ENCODE measurements at places on chromosomes 5 and 9.

DNA sequence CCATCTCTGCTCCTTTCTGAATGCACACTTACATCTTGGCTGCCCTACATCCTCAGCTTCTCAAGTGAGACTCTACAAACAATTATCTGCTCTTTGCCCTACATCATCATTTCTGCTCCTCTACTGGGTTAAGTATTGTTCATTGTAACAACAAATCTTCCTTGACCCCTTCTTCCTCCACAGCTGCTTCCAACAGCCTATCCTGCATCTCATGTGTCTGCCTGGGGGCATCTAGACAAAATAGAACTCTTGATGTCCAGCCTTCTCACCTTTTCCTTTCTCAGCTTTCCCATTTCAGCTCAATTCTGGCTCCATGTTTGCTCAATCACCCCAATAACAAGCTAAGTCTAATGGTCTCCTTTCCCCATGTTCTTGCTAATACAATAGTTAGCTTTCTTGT is 509.8 kb downstream of the DIRAS2 start:
- DNase-seq, result no peak

- DNase-seq, result no peak
Observed at GRCh38 chr5:105677291-105677690, 1993.4 kb downstream of the EFNA5 start.

DNA sequence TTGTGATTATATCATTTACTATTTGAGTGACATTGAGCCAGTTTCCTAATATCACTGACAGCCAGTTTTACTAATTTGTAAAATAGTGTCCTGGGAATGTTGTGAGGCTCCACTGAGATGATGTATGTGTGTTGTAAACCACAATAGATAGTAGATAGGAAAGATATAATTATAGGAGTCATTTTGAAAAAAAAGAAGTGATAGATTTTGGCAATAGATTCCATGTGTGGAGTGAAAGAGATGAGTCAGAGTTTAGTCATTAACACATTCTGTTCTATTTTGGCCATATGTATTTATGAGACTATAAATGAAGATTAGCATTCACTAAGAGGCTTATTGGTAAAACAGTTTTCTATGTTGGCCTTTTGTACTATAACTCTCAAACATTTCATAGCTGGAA is 388.2 kb downstream of the FAM170A start:
- no peak for DNase-seq

DNA sequence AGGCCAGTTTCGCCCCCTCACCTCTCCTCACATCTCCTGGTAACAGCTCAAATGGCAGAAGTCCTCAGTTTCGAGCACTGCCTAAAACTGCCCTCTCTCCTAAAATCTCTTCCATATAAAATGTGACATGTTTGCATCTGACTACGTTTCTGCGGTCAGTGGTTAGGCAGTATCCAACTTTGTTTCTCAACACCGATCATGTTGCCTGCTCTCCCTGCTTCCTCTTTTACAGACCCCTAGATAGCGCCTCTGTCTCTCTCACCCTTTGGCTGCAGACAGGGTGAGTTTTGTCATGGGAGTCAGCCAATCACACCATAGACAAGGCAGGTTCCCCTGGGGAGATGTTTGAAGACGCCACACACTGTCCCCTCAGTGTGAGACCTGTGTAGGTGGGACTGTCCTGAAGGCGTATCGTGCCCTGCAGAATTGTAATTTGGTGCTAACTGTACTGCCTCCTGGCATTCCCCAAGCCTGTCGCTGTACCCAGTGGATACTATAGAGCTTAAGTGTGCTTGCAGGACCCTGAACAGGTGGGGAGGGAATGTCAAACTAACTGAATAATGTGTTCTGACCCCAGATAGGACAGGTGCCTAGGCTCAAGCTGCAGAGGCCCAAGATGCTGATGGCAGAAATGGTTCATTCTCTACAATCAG is 1.1 kb downstream of the HEXB start:
- DNase-seq, result no peak

DNA sequence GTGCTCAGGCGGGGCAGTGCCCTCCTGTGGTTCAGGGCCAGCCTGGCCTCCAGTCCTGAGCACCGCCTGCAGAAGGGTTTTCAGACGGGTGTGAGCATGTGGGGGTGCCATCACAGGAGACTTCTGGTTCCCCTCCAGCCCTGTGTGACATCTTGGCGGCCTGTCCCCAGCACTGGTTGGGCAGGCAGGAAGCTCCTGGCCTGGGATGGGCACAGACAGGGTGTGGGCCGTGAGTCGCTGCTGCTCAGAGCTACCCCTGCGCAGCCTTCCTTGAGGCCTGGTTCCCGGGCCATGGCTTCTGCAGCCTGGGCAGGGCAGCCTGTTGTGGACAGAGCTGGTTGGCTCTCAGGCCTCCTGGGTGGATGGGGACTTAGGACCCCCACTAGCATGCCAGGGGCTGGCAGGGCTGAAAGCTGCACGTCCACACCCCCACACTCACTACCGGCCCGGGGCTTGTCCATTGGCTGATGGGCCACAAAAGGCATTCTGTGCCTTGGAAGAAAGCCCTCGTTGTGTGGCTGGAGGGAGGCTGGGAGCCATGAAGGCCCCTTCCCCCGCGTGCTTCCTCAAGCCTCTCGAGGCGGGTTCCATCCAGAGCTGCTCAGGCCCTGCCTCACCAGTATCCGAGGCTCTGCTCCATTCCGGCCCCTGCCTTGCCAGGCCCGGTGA is 58.7 kb downstream of the RXRA start:
- no peak for DNase-seq

All from stimulated activated CD8-positive, alpha-beta memory T cell treated with anti-CD3 and anti-CD28 coated beads, Interleukin-15, amount 100 ng/mL, for 48 hours (primary cell).